NCI-H446 treated with DMSO at 0.1 percent for 48 hours (cell line): ENCODE measurements at places on chromosomes 2 and 18.

- no peak for DNase-seq
These were observed 255.6 kb downstream of the OSR1 start for GRCh38 chr2:19102696-19103423.

DNA sequence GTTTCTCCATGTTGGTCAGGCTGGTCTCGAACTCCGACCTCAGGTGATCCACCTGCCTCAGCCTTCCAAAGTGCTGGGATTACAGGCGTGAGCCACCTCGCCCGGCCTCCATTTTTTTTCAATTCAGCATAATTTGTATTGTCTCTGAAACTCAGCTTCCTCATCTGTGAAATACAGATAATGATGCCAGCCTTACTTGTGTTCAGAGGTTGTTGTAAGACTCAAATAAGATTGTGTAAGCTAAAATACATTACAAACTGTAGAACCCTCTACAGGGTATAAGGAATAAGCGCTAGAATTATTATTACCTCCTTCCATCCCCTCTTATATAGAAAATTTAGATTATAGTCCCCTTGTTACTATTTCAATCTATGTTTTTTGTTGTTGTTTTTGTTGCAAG lies 24.8 kb upstream of the STARD7 start:
- no peak for DNase-seq

GRCh38 chr2:74552914-74553811 lies 579 bp downstream of the LOXL3 start:
- no peak for DNase-seq

GRCh38 chr2:77470096-77470495 lies 52.1 kb downstream of the LRRTM4 start:
- DNase-seq, result no peak

GRCh38 chr2:212337486-212338343 lies 200.9 kb downstream of the ERBB4 start:
- no peak for DNase-seq

DNA sequence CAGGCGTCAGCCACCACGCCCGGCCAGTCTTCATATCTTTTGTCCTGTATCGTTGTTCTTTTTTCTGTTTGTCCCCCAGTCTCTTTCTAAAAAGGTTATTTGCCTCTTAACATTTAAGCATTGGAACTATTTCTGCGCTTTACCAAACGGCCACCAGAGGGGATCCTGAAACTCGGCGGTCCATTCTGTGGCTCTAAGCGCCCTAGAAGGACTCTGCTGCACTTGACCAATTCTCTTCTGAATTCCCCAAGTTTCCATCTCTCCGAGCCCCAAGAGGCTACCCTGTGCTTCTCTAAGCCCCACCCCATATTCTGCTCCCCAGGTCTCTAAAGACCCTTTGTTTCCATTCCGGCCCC lies 33.1 kb upstream of the REG3G start:
- no peak for DNase-seq

DNA sequence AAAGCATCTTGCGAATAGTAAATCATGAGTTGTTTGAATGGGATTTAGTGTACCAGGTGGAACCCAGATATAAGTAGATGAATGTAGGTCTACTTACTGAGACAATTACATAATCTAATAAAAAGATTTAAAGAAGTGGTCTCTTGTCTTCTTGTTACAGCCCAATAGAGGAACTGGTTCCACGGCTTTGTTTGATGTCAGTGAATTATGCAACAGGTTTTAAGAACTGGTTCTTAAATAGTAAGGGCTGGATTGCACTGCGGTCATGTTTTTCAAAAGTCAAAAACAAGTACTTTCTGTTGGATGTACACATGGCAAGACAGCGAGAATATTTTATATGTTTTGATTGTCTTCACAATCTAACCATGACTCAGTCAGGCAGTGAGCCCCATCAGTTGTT lies 15.4 kb upstream of the SLC9A2 start:
- no peak for DNase-seq

GRCh38 chr18:62264984-62265383 lies 60.1 kb upstream of the TNFRSF11A start:
- no peak for DNase-seq
